CD4-positive, alpha-beta T cell treated with Interleukin-17A for 1 hour (primary cell): ENCODE measurements at places on chromosomes 6 and 20.

- no peak for DNase-seq
Measured at GRCh38 chr20:61754976-61755778, 310.5 kb downstream of the TAF4 start.

DNA sequence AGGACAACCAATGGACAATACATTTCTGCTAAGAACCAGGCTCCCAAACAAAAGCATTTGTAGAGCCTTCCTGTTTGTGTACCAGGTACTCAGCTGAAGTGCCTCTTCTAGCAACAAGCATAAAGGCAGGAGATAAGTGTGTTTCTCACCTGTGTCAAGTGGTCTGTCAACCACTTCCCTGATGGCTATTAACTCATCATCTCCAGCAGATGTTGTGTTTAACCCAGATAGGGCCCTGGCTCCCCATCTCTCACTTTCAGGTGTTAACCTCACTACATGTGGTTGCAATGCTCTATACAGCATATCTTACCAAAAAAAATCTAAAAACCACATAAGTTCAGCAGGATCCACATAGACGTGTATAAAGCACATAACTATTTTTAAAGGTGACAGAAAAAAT lies 9.6 kb upstream of the IL17A start:
- DNase-seq: peak; percentile 36

- no peak for DNase-seq
Measured at GRCh38 chr20:51688600-51689244, 79.5 kb downstream of the ATP9A start.

DNA sequence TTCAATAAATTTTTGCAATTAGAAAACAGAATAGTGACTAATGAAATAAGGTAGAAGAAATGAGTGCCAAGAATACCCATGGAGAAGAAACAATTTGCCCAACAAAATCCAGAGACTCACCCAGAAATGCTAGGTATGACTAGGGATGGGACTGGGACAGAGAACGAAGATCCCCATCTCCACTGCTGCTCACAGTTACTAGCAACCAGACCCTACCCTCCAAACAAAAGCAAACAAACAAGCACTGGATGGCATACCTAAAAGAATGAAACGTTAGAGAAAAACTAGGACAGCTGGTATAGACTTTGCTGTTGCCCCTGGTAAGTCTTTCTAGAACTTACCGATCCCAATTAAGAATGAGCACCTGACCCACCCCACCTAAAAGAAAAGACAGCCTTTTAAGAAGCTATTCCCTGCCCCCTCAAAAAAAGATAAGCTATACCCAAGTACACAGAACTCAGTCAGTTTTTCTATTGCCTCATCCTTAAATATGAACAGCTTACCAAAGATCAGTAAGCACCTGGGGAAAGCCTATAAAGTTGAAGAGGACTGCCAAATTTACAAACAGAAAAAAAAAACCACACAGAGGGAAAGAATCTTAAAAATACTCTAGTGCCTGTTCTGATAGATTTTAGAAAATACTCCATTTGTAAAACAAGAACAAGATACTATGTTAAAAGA lies 31.7 kb downstream of the REPS1 start:
- no peak for DNase-seq

GRCh38 chr6:124793398-124793797 lies 168.8 kb upstream of the RNF217 start:
- DNase-seq: no peak

- DNase-seq: no peak
Measured at GRCh38 chr6:74250161-74250818, 554.3 kb downstream of the CD109 start.

- peak; percentile 52 for DNase-seq
Measured at GRCh38 chr20:25987073-25987927, 290.6 kb upstream of the ZNF337 start.

DNA sequence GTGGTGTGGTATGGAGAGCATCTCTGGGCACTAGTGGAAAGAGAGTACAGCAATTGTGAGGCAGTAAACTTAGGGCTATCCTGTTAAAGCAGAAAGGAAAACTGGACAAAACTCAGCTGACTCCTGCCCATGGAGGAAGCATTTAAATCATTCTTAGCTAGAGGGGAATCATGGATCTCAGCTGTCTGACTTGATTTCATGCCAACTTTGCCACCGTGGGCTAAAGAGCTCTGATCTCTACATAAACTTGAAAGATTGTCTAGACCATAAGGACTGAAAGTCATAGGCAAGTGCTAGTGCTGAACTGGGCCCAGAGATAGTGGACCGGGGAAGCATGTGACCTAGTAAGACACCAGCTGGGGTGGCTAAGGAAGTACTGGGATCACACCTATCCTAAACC lies 651.8 kb downstream of the COL12A1 start:
- DNase-seq: no peak

GRCh38 chr6:32885698-32886286 lies 31.8 kb downstream of the PSMB9 start:
- peak; percentile 82 for DNase-seq

DNA sequence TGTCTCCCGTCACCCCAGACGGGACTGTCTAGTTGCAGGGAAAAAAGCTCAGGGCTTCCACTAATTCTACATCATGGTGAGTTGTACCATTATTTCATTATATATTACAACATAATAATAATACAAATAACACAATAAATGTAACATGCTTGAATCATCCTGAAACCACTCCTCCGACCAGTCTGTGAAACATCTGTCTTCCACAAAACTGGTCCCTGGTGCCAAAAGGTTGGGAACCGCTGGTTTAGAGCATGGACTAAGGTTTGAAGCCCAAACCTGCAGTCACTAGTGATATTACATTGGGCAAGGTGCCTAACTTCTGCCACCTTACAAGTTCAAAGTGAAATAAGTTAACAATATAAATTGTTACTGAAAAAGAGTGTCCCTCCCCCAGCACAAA lies 175.7 kb downstream of the PDE10A start:
- no peak for DNase-seq

- no peak for DNase-seq
Measured at GRCh38 chr20:18138266-18138582, 561 bp downstream of the KAT14 start.

DNA sequence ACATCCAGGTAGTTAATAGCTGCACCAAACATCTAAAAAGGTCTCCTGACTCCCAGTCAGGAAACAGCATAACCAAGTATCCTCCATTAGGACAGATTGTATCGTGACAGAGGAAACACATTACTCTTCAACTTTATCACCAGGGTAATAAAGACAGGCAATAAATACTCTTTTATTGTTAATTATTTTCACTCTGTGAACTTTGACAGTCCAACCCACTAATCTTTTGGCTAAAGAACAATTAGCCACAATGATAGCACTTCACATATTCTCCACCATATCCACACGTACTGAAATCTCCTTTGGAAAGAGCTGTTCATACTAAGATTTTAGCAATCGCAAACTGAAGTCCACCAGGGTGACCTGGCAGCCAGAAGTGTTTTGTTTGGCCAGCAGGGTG lies 46.4 kb downstream of the ARHGAP18 start:
- DNase-seq: no peak

DNA sequence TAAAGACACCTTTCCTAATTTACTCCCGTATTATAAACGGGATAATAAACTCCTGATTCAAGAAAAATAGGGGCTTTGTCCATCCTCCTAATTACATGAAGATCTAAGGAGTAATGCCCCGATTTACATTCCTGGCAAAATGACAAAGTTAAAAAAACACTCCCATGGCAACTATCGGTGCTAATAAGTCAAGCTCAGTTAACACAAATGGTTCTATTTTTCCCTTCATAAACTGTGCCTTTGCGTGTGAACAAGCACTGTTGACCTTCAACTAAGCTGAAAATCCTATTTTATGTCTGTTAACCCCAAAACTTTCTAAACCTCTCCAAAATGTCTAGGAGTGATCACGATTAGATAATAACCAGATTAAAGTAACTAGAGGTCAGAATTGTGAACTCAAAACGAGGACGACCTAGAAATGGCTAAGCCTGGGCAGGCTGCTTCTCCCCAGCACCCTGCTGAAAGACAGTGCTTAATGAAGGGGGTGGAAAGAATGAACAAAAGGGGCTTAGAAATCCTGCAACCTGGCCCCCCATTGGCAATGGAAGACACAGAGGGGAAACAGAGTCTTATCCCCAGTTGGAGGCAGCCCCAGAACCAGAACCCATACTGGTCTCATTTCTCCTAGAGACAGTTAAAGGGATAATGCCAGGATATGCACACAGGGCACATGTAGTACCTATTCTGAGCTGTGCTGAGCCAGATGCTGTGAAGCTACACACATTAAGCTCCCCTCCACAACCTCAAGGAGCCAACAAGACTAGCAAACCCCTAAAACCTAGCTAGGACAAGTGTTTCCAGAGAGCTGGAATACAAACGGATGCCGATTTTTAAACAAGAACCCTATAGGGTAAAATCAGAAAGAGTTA lies 23.0 kb downstream of the SLC23A2 start:
- no peak for DNase-seq

GRCh38 chr20:49894073-49894470 lies 21.3 kb downstream of the SPATA2 start:
- DNase-seq: peak; percentile 20

- no peak for DNase-seq
Measured at GRCh38 chr6:15819841-15820240, 157.0 kb upstream of the DTNBP1 start.

DNA sequence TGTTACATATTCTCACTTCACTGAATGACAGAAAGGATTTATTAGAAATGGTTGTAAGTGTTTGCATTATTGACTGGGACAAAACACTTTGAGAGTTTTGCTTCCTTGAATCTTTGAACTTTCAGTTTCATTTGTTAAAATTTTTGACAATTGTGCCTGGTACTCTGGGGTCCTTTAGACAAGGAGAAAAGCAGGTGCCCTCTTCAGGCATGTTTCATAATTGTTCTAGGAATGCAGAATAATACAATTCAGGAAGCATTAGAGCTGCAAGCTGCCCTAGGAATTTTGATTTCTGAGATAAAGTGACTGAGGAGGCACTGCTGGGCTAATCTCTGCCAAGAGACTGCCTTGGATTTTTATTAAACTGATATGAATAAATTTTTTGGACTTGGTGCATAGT lies 49.7 kb downstream of the TOP1 start:
- peak; percentile 45 for DNase-seq

DNA sequence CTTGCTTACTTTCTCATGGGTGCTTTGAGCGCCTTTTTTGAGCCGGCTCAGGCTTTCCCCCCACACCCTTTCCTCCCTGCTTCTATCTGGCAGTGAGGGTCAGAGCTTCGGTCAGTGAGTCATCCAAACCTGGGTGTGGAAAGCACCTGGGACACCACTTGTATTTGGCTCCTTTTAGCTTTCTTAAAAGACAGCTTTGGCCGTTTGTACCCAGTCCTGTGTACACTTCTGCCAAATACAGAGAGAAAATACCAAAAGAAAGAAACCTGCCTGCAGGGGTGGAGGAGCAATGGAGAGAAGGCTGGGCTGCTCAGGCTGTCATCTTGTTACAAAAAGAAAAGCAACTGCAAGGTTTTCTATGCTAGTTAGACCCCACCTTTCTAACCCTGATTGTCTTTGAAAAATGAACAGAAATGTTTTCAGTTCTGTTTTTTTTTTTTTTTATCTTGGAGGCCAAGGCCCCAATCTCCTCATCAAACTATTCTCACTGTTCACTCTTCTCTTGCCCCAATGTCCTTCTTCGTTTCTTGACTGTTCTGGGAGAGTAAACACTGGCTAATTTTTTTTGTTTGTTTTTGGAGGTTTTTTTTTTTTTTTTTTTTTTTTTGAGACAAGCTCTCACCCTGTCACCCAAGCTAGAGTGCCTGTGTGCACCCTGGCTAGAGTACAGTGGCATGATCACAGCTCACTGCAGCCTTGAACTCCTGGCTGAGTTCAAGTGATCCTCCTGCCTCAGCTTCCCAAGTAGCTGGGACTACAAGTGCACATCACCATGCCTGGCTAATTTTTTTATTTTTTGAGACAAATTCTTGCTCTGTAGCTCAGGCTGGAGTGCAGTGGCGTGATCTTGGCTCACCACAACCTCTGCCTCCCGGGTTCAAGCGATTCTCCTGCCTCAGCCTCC lies 76.4 kb downstream of the SSR1 start:
- no peak for DNase-seq

DNA sequence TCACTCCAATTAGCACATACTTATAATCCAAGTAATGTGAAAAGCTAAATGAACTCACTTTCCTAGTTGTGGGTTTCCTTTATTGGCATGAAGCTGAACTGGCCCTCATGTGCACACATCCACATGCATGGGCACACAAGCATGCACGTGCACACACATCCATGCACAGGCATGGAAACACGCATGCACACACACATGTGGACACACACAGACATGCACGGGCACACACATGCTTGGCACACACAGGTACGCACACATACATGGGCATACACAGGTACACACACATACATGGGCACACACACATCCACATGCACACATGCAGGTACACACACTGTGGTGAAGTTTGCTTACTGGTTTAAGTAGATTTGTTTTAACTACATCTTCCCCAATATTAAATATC lies 23.8 kb downstream of the SYNDIG1 start:
- no peak for DNase-seq

DNA sequence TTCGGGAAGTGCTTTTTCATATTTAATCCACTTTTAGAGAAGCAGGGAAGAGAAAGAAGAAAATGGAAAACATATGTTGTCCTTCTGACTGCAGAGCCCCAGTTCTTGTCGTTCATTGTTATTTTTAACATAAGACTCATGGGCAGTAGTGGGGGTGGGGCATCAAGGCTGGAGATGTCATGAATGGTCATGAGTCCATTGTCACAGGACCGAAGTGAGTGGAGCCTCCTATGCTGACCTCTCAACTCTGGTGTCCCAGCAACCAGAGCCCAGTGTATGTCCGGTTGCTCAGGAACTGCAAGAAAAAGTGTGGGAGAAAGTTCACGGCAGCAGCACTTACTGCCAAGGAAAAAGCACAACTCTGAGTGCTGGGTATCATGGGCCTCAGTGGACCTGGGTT lies 108.6 kb downstream of the BANF2 start:
- no peak for DNase-seq

GRCh38 chr20:34337544-34337943 lies 25.5 kb upstream of the ITCH start:
- no peak for DNase-seq

- no peak for DNase-seq
Measured at GRCh38 chr20:23125159-23125558, 39.0 kb upstream of the CD93 start.

DNA sequence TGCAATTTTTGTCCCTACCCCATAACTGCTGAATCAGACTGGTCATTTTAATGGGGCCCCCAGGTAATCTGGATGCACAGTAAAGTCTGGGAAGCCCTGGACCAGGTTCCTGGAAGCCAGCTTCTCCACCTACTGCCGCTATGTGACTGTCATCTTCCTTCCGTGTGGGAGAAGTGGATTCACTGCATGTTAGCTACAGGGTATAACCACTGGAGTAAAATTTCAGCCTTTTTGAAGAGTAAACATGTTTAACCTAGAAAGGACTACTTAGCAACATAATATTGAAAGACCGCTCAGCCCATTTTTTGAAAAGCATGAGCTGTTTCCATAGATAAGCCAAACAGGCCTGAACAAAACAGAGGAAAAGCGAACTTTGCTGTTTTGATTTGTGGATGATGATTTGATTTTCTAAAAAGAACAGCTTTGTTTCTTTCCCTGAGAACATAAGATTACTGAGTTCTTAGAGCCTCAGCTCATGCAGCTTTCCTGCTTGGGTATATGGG lies 208.1 kb downstream of the PLCB4 start:
- DNase-seq: no peak

- no peak for DNase-seq
Measured at GRCh38 chr6:75350808-75351207, 66.2 kb upstream of the TMEM30A start.
